NCI-H1694 (cell line): ENCODE measurements at places on chromosomes 2 and 18.
A peak's percentile ranks its signal among the peaks of the same experiment; 100 is the strongest.

GRCh38 chr2:65660340-65660739 is 227.9 kb upstream of the SPRED2 start:
- no peak for DNase-seq

DNA sequence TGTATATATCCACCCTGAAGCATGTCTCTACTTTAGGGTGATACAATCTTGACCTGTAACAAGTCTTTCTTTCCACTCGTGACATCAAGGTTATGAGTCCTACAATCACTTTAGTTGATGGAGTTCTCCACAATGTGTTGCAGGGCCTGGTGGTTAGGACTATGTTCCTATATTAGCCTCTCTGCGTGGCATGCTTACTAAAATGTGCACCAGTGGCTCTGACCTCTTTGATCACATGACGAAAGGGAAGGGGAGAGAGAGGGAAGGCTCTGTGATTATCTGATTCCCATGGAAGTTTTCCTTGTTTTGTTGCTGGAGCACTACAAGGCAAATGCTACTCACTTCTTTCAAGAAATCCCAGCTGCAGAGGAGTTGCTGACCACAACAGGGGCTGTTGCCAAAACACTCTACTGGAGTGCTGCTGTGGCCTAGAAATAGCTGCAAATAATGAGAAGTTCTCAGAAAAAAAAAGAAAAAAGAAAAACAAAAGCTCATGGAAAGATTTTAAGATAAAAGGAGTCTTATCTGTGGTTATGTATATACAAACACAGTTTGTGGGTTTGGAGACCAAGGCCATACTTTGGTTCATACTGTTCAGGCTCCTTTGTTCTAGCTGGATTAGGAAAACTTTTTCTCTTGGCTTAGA is 272.8 kb upstream of the MMADHC start:
- no peak for DNase-seq

DNA sequence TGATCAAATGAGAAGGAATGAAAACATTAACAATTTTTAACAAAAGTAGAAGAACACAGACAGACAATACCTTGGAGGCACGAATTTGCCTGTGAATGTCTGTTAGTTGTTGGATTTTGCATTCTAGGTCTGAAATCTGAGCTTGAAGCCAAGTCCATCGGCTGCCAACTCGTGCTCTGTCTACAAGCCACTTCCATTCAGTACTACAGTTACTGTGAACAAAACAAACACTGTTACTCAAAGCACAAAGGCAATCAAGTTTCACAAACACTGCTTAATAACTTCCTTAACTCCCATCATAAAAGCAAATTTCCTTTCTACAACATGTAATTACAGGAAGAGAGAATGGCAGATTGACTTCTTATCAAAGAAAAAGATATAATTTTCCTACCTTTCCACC is 42.2 kb downstream of the KANSL1L start:
- DNase-seq: no peak

- DNase-seq: no peak
These were observed 54.3 kb upstream of the BZW1 start for GRCh38 chr2:200757399-200757798.

DNA sequence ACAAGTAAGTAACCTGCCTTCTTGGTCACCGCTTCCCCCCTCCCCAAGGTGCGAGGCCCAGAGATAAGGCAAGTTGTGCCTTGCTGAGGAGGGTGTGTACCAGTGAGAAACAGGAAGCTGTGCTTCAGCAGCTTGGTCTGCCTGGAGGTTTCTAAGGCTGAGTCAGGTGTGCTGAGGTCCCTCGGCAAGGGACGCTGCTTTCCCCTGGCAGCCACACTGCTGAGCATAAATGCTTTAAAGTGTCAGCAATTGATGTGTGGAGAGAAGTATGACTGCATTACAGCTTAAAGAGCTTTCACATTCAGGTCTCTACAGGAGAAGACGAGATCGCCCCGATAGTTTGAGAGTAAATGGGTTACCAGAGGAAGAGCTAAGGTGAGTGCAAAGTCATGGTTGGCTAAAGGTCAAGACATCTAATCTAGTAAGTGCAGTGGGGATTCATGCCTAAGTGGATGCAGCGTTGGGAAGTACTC is 86.9 kb downstream of the LIMS1 start:
- DNase-seq: no peak

- no peak for DNase-seq
These were observed 696.8 kb downstream of the LRRTM4 start for GRCh38 chr2:76825140-76825970.

- no peak for DNase-seq
These were observed 532.8 kb downstream of the FBXO15 start for GRCh38 chr18:73614812-73615211.

- DNase-seq: no peak
These were observed 27.8 kb upstream of the ID2 start for GRCh38 chr2:8654041-8654440.

DNA sequence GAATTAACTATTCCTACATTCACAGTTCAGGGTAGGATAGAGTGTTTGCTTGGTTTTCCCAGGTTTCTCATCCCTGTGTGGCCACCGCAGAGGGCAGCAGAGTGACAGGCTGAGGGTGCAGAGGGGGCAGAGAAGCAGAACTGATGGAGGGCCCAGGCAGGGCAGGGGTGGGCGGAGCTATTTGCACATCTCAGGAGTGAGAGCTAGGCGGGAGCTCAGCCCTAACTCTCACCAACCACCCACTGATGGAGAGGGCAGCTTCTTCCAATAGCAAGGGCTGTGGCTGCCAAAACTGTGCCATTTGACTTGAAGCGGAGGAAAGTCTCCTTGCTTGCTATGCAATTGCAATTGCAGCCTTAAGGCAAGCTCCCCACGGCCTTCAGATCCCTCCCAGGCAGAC is 12.0 kb upstream of the DARS1 start:
- DNase-seq: no peak

- DNase-seq: no peak
These were observed 84.2 kb upstream of the PIK3C3 start for GRCh38 chr18:41870817-41871216.

GRCh38 chr2:10775021-10775780 is 37.4 kb downstream of the PDIA6 start:
- DNase-seq: no peak

GRCh38 chr2:23692851-23693605 is 233.9 kb downstream of the ATAD2B start:
- no peak for DNase-seq

DNA sequence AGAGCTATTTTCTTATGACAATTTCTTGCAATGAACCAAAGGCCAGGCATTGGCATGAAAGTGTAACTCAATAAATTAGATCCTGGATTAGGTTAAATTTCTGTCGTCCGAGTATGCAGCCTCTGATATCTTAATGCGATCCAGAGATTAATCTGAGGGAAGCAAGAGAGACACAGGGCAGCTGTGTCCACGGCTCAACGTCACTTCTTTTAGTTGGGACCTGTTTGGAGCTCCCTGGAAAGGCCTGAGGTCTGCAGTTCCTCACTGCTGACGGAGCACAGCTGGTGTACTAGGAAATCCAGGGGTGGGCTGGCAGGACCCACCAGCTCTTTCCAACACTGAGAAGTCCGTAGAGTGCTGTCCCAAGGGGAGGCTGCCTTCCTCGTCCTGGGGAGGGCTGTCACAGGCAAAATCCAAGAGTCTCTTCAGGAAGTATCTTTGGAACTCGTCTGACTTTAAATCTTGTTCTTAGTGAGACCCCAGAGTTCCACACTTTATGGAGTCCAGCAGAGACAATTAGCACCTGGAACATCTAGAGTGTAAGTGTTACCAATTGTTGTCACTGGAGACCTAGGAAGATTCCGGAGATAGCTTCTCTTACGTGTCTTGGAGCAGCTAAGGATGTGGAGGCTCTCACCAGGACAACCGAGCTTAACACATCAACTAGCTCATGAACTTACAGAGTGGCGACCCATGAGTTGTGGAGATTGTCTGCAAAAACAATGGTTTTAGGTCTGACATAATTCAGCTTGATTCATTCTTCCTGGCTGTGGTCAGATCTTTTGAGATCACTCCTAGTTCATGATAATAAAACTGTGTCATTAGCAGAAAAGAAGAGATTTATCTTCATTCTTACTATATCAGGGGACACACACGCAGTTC is 173.7 kb downstream of the ACKR3 start:
- no peak for DNase-seq

- DNase-seq: no peak
These were observed at the start of gene GPR75 for GRCh38 chr2:53859206-53860181. TSS of gene GPR75 (minus strand) at chr2:53859967. CDS start at chr2:53854756, 5,211 bp downstream.

- DNase-seq: no peak
These were observed 17.9 kb downstream of the B3GNT7 start for GRCh38 chr2:231413456-231413855.

DNA sequence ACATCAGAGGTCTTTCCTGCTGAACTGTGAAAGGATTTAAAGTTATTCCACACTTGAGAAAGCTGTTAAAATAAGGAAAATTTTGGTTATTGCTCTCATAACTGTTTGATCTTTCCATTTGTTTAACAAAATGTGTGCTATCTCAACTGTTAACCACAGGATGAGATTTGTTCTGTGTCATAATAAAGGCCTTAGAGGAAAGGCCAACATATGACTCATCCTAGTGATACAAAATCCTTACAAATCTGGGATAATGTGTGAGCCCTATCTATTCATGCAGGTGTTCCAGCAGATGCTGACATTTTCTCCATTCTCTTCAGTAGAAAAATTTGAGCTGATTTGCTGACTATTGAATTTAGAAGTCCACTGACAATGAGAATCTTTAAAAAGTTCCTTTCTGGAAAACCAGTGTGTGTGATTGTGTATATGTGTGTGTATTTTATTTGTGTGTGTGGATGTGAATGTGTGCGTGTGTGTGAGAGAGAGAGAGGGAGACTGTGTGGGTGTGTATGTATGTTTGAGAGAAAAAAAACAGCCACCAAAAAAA is 1111.9 kb upstream of the GYPC start:
- no peak for DNase-seq

- DNase-seq: no peak
These were observed 140.4 kb upstream of the APCDD1 start for GRCh38 chr18:10314066-10314465.

- DNase-seq: no peak
These were observed 17.5 kb downstream of the C2orf69 start for GRCh38 chr2:199928626-199929025.

- no peak for DNase-seq
These were observed 589.8 kb upstream of the CDH2 start for GRCh38 chr18:28766721-28767120.

GRCh38 chr2:30273574-30273929 is 42.2 kb downstream of the LBH start:
- no peak for DNase-seq

DNA sequence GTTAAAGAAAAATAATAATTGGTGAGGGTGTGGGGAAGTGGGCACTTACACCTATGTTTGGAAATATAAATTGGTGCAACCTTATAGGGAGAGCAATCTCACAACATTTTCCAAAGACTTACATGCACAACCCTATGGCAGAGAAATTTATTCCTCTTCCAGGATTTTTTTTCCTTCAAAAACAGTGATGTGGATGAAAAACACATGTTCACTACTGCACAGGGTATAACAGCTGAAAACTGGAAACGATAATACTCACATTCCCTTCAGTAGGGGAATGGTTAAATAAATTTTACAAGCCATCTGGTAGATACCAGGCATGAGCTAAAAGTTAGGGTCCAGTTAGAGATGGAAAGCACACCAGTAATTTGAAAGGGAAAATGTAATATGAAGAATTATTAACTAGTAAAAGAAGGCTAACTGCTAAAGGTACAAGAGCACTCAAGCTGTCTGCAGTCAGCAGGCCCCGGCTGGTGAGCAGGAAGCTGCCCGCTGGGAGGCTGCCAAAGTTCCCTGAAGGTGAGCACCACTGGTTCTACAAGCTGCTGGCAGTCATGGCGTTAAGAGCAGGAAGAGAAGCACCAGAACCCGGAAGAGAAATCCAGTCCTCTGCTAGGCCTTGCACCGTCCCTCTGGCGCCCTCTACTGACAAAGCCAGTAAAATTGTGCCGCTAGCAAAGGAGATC is 28.4 kb upstream of the CASP8 start:
- peak; percentile 75 for DNase-seq

DNA sequence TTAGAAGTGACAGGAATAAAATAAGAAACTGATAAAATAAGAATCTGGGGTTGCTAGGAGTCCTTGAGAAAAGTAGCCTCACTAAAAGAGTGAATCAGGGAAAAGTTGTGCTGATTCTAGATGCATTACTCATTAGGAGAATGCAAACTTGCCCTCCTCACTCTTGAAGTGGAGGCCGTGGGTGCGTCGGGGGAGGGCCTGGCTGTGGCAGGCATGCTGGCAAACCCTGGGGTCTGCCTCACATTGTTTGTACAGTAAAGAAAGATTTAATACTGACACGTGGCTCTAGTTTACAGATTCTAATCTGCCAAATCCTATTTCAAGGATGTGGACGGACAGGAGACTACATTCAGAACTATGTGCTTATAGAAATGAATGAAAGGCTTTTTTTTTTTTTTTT is 41.9 kb downstream of the TANC1 start:
- no peak for DNase-seq

GRCh38 chr2:12504443-12504842 is 212.3 kb upstream of the TRIB2 start:
- DNase-seq: no peak

GRCh38 chr2:188466761-188467160 is 175.1 kb downstream of the GULP1 start:
- DNase-seq: no peak

GRCh38 chr18:52401236-52401635 is 61.2 kb downstream of the DCC start:
- DNase-seq: no peak

- DNase-seq: no peak
These were observed 13.3 kb upstream of the SP3 start for GRCh38 chr2:173978447-173978846.

DNA sequence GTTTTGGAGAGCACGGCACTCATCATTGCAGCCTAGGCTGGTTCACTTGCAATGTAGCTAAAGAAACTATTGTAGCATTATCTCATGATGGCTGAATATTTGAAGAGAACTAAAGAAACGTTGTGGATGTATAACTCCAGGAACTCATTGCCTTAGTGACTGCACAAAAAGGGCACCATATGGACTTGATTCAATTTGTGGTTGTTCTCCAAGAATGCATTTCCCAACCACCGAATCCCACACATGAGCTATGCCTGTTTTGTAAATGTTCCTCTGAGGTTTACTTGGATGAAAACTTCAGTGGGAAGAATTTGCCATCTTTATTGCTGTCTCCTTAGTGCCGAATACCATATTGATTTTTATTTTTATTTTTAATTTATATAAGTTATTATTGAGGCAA is 43.5 kb downstream of the DOK6 start:
- no peak for DNase-seq

DNA sequence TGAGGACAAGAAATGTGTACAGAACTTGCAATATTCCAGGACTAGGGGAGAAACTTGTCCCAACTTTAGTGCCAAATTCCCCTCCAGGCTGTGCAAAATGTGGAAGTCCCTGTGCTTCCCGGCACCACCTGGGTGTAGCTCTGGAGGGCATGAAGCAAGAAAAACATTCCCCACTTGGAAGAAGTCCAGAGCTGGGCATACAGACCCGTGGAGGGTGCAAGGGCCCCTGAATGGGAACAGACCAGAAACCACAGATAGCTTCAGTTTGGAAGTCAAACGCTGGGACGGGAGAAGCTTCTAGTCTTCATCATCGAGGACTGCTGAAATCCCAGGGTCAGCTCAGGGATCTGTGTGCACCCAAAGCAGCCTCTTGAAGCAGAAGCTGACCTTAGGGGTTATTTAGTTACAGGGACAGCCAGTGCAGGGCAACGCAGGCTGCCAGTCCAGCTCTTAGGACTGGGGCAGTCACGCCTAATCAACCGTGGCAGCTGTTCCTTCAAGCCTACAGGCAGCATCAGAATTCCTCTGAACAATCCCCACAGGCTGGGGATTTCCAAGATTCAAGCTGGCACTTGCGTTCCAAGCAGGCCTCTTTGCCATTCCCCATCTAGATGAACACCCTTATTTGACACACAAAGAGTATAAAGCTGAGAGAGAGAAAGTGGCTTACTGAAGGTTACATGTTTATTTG is 269.4 kb downstream of the LOXHD1 start:
- DNase-seq: no peak
